ENCODE measurements at places on chromosomes 3 and 15.

- DNase-seq: no peak
Measured at GRCh38 chr15:27741226-27741860, 357.8 kb downstream of the OCA2 start.

GRCh38 chr3:52756141-52756540, 14.6 kb downstream of the NEK4 start:
- DNase-seq: no peak

- no peak for DNase-seq
Measured at GRCh38 chr3:71523628-71524027, 59.9 kb downstream of the FOXP1 start.

- peak; percentile 89 for DNase-seq
Measured at GRCh38 chr3:15268033-15268631, 62.1 kb downstream of the CAPN7 start.

DNA sequence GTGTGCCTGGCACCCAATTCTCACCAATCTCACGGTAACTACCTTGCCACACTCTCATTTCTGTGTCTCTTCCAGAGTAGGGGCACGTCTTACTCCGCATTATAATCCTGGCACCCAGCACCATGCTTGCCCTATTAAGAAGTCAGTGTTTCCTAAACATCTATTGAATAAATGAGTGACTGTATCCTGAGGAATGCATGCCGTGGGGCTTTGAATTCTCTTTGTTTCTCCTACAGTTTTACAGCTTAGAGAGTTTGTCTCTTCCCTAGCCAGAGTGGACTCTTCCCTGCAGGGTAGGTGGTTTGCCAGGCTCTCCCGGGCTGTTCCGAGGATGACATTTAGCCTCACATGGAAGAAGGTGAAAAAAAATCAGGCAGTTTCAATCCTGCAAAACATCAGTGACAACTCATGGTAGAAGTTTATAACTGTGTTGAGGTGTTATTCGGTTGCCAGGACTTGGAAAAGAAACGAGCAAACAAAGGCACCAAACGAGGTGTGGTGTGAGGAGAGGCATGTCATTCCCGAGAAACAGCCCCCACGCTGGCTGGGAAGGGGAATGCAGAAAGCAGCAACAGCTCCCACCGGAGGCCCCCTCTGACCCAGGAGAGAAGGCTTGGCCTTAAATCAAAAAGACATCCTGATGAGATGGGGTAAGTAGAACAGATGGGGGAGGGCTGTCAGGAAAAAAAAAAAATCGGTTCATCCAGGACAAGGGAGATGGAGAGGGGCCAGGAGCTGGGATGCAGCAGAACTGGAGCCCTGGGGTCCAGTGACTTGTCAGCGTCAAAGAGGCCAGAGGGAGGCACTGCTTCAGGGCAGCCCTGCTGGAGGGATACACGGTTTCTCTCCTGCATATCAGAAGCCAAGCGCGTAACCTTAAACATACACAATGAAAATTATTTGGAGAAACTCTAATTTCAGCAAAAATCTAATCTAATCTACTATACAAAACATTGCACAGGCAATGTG, 168.4 kb upstream of the ARRDC4 start:
- no peak for DNase-seq

GRCh38 chr3:100158918-100159330, 44.6 kb upstream of the FILIP1L start:
- DNase-seq: no peak

DNA sequence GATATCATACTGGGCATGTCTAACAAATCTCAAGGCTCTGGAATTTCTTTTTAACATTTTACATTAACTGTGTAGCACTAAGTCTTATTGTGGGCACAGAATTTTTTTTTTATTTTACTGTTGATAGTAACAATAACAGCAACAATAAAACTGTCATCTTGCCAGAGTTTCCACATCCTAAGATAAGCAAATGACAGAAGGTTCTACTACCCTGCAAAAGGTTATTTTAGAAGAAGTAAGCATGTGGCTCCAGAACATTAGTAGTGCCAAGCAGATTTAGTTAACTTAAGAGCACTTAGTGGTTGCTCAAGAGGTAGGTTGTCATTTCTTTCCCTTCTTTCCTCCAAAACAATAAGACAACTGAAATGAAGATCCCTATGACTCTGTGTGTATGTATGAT, 743.0 kb upstream of the CBLB start:
- no peak for DNase-seq

- DNase-seq: no peak
Measured at GRCh38 chr3:99388780-99389179, 249.6 kb upstream of the COL8A1 start.

- DNase-seq: no peak
Measured at GRCh38 chr15:96355568-96356187, 25.2 kb downstream of the NR2F2 start.

DNA sequence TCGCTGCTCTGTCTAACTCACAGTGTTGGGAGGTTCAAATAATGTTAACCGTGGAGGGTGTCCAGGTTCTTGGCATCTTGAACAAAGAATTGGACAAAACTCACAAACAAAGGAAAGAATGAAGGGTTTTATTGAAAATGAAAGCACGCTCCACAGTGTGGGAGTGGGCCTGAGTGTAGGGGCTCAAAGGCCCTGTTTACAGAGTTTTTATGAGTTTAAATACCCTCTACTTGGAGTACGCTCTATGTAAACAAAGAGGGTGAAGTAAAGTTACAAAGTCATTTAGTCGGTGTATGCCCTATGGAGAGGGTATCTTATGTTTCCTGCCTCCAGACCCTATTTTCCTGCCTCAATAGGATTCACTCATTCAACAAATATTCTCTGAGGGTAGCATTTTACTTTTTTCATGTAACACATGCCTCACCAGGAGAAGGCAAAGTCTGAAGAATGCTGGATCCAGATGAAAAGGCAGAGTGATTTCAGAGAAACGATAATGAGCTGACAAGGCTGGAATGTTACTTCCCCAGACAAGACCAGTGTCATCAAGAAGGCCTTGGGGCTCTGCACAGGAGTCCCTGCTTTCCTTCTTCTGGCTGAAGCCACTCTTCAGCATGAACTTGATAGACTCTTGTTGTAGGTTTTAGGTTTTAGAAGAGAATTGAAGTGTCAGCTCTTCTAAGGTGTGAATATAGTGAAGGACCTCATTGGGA, 163.6 kb downstream of the FAM43A start:
- DNase-seq: no peak

DNA sequence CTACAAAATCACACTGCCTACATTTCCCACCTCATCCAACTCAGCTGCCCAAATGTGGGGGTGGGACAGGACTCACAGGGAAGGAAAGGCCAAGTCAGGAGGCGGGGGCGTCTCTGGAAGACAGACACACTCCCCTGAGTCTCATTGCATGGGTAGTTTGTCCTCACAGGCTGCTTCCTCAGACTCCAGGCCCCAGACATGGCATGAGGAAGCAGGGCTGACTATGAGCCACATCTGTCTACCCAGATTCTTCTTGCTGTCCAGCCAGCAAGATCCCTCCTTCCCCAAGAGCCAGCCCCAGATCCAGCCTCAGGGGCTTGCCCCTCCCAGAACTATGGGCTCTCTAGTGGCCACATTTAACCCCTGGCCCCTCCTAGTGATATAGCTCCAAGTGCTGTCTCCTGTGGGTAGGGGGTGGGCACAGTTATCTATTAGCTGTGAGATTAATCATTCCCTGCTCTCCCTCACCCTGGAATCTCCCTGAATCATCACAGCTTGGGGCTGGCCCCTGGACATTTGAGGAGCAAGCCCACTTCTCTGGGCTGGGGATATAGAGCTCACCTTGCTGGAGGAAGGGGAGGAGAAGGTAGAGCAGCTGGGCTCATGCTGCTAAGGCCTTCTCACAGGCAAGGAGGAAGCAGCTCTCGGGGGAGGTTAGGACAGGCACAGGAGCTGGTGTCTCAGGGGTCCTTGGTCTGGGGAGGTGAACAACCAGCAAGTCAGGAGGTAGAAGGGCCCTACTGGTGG, 2.1 kb upstream of the CCDC33 start:
- DNase-seq: no peak

DNA sequence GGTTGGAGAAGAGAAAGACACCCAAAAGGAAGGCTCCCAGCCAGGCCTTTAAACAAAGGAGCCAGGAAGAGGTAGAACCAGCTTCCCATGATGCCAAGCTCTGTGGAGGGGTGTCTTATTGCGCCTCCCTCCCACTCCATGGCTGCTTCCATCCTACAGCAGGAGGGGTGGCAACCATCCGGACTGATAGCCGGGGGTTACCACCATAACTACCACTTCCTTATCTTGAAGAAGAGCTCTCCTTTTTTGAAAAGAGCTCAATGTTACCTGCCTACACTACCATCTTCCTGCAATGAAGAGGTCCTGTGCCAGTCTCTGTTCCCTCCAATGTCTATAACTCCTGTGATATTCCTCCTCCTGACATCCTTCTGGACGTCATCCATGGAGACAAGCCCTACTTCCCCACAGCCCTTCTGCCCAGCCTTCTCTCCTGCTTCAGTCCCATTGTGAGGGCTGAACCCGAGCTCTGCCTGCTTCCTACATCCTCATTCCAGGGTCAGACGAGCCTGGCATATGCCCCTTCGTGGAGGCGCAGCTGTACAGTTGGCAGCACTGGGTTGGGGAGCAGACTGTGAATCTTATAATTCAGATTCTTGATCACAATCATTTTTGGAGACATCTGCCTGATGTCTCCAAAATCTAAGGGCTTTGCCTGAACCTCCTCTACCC, 8.5 kb downstream of the CCDC9B start:
- no peak for DNase-seq

- no peak for DNase-seq
Measured at GRCh38 chr15:92158426-92158825, 235.3 kb upstream of the ST8SIA2 start.

DNA sequence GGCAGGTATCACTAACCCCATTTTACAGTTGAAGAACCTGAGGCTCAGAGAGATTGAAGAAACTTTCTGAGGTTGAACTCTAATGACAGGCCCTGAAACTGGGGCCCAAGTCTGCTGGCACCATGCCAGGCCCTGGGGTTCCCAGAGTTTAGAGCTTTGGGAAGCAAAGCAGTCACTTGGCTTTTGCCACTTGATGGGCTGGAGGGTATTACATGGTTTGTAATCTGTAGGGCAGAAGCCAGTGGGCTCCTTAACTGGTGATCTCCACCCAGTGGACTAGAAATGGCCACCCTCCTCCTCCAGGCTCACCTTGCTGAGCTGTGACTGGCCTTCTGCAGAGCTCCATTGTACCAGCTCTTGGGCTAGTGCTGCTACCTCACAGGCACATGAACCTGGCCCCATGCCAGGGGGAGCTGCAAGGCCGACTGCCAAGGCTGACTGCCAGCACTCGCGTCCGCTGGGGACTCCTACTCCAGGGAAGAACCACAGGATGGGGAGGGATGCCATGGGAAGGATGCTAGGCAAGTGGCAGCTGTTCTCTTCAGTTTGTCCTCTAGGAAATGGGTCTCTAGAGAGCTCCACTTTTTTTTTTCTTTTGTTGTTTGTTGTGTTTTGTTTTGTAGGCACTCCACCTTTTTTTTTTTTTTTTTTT, 104.8 kb downstream of the ETFA start:
- DNase-seq: no peak

- peak; percentile 20 for DNase-seq
Measured at GRCh38 chr3:134242649-134243617, 7.7 kb downstream of the RYK start.

Measured in CD14-positive monocyte (primary cell).